NCI-H82 (cell line): ENCODE measurements at places on chromosomes 7 and 10.

DNA sequence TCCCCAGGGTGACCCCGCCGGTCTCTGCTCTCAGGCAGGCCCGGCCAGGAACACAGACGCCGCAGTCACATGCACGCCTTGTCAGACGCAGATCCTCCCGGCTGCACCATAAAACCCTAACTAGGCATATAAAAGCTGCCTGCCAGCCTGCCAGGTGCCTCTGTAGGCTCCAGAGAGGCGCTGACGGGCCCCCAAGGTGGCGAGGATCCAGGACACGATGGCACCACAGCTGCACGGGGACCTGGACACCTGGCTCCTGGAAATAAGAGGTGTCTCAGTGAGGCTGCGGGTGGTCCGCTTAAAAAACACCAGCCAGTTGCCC, 21.9 kb upstream of the GDF10 start:
- DNase-seq, result no peak

DNA sequence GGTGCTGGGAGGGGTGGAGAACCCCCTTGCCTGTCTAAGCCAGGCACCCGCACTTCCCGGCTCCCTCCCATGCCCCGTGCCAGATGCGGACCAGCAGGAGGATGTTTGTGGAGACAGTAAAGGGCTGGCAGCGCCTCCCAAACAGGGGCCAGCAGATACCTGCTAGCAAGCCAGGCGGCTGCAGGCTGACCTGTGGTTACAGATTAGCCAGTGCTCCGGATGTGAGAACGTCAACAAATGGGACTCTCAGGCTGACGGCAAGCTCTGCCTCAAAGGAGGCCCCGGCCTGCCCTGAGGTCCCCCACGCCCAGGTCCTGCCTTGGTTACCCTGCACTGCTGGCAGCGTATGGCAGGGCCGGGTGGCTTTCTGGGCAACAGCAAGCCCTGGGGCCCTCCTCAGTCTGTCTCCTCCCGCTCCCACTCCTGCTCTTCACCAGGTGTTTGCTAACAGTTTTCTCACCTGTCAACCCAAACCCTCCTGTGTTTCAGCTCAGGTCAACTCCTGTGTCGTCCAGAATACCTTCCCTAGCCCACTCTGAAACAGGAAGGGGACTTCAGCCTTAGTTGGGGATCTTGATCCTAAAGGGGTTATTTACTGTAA, 85.4 kb downstream of the NEURL1 start:
- no peak for DNase-seq

DNA sequence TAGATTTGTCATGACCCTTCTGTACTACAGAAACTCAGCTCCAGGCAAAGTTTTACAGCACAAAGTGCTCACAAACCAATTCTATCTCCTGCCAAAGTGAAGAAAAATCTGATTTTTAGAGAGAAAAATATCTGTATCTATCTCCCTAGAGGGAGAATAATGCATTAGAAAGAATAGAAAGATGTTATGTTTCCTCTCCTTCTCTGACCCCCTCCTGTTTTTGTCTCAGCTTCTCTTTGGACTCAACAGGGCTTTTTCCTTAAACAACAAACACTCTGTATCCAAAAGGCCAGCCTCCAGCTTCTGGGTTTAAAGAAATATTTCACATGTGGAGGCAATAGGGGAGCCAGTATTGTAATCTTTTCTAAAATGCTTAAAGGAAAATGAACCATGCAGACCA, 627.4 kb downstream of the REEP3 start:
- no peak for DNase-seq

- peak; percentile 43 for DNase-seq
Observed at GRCh38 chr10:24722131-24722675, 1.5 kb downstream of the ARHGAP21 start.

DNA sequence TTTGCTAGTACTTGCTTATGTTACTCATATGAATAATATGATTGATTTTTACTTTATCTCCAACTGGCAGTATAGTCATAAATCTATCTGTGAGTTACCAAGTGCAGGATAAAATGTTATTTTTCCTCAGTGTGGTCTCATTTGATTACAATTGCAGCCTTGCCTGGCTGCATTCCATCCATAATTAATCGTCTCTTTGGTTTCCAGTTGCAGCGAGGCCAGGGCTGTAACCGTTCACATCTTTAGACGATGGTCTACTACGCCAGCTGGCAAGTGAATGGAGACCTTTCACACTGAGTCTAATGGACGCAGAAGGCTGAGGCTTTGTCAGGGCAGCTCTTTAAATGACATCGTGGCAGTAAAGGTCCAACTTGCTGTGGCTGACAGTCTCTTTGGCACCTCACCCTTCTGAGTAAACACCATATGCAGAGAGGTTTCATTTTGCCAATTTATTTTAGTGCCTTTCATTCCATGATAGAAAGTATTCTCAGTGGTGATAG, 84.0 kb downstream of the ARL4A start:
- no peak for DNase-seq

DNA sequence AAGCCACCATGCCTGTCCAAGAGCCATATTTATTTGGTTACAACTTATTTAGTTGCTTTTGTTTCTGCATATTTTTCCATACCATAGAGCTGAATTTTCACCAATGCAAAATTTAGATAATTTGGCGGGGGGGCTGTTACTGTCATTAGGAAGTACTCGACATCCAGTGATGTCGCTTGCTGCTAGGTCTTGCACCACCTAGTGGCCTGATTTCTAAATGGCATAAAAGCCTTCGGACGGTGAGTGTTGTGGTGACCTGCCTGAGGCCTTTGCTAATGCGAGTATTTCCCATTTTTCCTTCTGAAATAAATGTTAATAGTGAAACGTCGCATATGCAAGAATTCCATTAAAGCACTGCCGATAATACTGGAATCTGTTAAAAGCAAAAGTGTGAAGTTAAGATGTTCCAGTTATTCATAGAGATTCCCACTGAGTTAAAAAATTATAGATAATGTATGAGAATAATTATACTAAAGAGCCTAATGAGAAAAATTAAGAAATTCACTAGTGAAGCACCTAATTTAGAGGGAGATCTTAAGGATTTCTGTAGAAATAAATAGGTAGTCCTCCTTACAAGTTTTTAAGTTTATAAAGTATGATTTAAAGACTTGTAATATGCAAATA, 86.1 kb upstream of the DNAJB6 start:
- peak; percentile 72 for DNase-seq

- no peak for DNase-seq
Observed at GRCh38 chr7:14018751-14019150, 29.3 kb upstream of the ETV1 start.

DNA sequence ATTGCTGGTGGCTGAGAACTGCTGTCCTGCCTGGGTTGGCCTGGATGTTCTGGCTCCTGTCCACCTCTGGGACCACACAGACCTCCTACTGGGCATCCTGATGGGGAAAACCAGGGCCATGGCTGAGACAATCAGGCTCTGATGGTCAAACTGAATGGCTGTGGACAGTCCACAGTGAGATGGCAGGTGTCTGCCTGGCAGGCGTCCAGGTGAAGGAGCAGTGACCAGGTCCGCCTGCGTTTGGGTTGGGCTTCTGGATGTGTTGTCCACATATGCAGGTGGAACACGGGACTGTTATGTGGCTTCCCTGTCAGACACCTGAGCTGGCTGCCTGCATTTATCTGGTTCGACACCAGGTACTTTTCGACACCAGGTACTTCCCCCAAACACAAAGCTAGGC, 241.7 kb downstream of the BUB3 start:
- no peak for DNase-seq

DNA sequence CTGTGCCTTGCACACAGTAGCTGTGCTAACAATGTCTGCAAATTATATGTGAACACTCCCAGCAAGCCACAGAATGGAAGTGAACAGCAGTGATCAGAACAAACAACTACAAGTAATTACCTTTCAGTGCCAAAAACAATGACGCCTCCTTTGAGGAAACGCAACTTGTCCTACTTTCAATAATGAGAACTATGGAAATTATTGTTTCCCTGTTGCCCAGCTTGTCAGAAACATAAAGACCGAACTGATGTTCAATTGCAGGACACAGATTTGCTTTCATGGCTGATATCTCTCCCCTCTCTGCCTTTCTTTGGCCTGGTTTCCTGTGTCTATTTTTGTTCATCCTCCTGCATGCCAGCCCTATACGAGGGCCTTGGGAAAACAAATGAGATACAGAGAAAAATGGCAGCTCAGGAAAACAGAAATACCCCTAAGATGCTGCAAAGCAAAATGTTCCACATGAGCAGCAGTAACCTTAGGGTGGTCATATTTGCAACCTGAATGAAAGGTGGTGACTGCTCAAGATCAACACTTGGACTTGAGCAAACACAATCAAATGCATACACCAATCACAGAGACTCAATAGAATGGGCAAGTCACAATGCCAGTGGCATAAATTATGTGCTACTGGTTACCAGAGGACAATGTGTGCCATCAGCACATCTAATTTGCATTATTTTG, 26.8 kb downstream of the COBL start:
- DNase-seq, result no peak

- no peak for DNase-seq
Observed at GRCh38 chr7:55557666-55558188, 14.6 kb downstream of the VOPP1 start.

DNA sequence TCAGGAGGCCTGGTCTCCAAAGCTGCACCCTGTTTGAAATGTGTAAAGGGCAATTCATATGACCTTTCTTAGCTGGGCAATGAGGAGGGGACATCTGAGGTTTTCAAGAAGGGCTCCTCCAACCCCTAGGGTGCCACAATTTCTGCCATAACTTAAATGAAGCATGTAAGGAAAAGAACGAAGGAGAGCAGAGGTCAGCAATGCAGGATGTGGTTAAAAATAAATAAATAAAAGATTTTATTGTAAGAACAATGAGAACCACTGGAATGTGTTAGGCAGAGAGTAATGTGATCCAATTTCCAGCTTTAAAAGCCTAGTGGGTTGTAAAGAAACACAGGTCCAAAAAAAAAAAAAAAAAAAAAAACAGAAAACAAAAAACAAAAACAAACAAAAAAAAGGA, 673.1 kb downstream of the TNS3 start:
- no peak for DNase-seq

GRCh38 chr10:48494611-48495010, 110.3 kb downstream of the ARHGAP22 start:
- DNase-seq, result no peak

- DNase-seq, result no peak
Observed at GRCh38 chr7:135248546-135248945, 14.9 kb downstream of the STRA8 start.

GRCh38 chr7:12809476-12809875, 122.0 kb downstream of the ARL4A start:
- no peak for DNase-seq

DNA sequence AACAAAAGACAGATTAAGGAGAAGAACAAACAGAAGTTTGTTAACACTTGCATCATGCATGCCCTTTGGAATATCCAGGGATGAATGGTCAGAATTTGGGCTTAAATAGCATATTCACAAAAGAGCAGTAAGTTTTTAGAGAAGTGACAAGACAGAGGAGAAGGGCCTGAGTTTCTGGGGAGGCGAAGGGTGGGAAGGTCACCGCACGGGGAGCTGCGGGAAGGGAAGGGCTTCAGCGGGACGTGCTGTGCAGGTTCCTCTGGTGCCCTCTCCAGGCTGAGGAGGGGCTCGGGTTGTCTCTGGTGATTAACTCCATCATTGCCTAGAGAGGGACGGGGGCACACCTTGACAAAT, 10.4 kb upstream of the ZNF22 start:
- peak; percentile 35 for DNase-seq

DNA sequence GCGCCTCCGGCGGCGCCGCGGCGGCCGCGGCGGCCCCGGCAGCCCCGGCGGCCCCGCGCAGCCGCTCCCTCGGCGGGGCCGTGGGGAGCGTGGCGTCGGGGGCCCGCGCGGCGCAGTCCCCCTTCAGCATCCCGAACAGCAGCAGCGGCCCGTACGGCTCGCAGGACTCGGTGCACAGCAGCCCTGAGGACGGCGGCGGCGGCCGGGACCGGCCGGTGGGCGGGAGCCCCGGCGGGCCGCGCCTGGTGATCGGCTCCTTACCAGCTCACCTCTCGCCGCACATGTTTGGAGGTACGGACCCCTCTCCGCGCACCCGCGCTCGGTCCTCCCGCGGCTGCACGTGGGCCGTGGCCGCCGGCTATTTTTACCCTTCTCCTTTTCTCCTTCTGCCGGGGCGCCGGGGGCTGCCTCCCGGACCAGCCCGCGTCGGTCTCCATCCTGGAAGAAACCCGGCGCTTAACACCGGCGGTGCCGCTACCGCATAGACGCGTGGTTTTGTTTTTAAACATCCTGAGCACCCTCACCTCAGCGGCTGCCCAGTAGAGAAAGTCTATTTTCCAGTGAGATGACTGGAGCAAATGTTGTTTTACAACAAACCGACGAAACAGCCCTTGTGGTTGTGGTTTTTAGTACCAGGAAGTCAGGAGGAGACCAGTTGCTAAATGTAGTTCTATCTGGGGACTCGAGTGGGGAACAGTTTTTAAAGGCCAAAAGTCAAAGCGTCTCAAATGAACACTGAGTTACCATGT, 1.3 kb downstream of the ZNRF2 start:
- DNase-seq, result peak; percentile 62

GRCh38 chr10:97396056-97396455, 5.1 kb downstream of the RRP12 start:
- no peak for DNase-seq

GRCh38 chr7:116797612-116798011, 64.8 kb upstream of the CAPZA2 start:
- no peak for DNase-seq

DNA sequence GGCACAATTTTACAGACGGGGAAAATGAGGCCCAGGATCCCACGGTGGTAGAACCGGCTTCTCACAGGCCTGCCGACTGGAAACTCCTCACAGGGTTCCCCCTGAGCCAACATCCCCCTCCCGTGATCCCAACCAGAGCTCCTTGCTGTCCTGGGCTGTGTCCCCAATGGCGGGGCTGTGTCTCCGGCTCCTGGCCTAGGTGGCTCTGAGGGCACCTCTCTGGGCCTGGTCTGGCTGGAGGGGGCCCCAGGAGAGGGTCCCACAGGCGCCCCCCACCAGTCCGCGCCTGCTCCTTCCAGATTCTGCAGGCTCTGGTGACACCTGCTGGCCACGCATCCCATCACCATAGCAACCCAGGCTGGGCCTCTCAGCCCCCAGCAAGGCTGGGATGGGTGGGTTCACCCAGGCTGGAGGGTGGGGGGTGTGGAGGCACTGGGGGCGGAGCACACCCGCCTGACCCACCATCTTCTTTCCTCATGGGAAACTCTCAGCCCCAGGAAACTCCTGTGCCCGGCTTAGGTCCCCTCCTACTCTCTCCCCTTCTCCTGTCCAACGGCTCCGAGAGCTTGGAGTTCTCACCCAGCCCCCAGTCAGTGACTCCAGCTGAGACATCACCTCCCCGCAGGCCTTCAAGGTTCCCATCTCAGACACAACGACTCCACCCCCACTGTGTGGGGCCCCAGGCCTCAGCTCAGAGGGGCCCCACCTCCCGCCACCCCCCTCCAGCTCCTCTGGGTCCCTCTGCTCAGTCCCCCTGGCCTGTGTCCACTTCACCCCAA, 27.1 kb upstream of the TNRC18 start:
- DNase-seq, result peak; percentile 81
